ENCODE measurements at places on chromosomes 5 and 9.

- DNase-seq: peak; percentile 13
Observed at GRCh38 chr9:130220352-130220751, 45.2 kb upstream of the HMCN2 start.

DNA sequence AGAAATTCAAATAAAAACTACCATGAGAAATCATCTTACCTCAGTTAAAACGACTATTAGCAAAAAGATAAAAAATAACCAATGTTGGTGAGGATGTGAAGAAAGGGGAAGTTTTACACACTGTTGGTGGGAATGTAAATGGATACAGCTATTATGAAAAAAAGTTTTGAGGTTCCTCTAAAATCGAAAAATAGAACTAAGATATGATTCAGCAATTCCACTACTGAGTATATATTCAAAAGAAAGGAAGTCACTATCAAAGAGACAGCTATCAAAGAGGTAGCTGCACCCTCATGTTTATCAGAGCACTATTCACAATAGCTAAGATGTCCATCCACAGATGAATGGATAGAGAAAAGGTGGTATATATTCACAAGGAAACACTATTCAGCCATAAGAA, 1888.4 kb downstream of the MAT2B start:
- DNase-seq: no peak

DNA sequence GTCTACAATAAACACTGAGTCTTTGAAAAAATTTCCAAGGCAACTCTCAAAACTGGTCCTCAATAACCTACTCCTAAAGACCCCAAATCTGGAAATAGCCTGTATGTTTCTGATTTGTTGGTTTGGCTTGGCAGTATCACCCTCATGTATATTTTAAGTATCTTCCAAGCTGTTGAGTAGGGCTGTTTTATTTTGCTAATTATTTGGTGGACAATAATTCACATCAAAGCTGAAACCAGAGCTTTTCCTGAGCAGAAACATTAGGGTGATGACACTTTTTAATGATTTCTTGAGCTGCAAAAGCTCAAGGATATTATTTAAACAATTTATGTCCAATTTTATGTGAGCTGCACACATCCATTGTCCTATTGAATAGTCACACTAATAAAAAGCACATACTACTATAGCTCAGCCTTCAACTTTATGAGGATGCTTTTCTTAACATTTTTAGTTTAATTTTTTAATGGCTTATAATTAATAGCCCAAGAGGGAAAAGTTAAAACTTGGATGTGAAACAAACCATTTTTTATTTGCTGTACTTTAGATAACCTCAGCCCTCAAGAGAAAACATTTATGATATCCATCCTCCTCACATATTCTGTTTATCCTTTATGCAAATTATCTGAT, 393.1 kb downstream of the TAF11L14 start:
- no peak for DNase-seq

DNA sequence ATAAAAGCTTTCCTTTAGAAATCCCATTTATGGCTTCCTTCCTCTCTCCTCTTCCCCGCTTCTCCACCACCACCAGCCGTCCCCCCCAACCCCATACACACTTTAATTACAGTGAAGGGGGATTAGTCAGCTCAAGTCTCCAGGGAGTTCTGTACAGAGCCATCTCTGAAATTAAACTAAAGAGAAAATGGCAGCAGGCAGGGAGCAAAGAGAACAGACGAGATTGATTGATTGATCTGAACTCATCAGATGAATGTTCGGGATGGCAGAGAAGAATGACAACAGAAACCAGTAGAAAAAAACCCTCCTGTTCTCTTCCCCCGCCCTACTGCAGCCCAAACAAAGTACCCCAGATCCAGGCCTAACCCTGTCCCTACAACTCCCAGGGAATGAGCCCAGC, 241.7 kb upstream of the PANK3 start:
- DNase-seq: no peak

DNA sequence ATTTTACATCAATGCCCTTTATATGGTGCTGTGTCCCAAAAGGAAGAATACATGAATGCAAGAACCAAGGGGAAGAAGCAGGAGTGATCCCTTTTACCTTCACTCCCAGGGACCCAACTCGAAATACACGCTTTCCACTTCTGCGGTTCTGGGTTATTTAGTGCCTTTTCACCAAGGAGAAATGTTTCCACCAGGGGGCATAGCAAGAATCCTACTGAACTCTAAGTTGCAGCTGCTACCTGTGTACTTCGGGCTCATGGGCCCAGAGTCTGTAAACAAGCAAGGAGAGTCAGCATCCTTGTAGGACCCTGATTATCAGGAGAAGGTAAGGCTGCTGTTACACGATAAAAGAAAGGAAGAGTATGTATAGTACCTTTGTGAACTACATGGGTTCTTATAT, 45.7 kb downstream of the DPYSL3 start:
- no peak for DNase-seq

- DNase-seq: no peak
Observed at GRCh38 chr5:4306057-4306456, 710.4 kb downstream of the IRX1 start.

DNA sequence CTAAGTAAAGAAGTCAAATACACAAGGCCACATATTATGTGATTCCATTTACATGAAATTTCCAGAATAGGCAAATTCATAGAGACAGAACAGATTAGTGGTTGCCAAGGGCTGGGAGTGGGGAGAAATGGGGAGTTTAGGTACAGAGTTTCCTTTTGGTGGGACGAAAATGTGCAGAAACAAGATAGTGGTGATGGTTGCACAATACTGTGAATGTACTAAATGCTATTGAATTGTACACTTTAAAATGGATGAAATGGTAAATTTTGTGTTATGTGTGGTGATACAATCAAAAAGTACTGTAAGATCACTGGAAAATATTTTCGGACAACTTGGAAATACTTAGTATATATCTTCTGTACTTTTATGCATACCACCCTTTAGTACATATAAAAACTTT, 15.0 kb downstream of the ECM2 start:
- no peak for DNase-seq

DNA sequence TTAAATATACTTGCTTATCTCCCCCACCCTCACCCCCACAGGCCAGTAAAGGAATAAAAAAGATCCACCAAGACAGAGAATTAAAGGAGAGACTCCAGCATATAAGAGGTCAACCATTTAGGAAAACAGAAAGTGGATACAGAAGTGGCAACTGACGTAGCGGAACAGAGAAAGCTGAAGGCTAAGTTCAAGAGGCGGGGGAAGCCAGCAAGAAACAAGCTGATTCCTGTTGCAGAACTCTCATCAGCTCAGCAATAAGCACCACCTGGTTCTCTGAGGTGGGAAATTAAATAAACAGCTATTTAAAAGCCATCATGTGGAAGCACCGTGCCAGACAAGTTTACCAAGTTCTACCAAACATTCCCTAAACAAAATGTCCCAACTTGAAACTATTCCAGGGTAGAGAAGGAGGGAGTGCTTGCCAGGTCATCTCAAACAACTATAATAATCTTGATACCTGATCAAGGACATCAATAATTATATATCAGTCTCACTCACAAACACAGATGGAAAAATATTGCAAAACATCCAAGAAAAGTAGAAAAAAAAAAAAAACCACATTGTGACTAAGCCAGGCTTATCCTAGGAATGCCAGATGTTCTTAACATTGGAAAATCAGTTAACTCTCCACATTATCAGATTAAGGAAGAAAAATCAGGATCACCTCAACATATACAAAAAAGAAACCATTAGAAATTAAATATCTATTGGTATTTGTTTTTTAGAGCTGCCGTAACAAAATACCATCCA, 7.3 kb upstream of the ARL15 start:
- DNase-seq: no peak

- no peak for DNase-seq
Observed at GRCh38 chr5:8727396-8727795, 818.5 kb downstream of the SEMA5A start.

GRCh38 chr9:88980740-88981203, 10.5 kb upstream of the S1PR3 start:
- DNase-seq: peak; percentile 68

GRCh38 chr5:115470921-115471320, 73.7 kb downstream of the FEM1C start:
- peak; percentile 76 for DNase-seq

DNA sequence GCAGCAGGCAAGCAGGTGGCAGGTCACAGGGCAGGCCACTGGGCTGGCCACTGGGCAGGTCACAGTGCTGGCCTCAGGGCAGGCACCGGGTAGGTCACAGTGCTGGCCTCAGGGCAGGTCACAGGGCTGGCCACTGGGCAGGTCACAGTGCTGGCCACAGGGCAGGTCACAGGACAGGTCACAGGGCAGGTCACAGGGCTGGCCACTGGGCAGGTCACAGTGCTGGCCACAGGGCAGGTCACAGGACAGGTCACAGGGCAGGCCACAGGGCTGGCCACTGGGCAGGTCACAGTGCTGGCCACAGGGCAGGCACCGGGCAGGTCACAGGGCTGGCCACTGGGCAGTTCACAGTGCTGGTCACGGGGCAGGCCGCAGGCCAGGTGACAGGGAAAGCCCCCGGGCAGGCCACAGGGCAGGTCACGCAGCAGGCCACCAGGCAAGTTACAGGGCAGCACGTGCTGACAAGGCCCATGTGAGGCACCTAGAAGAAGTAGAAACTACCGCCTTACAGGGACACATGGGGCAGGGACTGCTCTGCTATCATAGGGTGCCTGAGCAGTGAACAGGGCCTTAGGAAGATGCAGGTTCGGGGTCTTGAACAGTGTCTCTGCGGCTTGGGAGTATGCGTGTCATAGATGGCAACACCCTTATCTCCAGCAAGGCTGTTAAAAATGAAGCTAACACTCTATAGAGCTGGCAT, 18.6 kb upstream of the MED10 start:
- DNase-seq: no peak

GRCh38 chr5:126044931-126045565, 378.2 kb upstream of the GRAMD2B start:
- DNase-seq: no peak

GRCh38 chr5:133254803-133255202, 203.0 kb downstream of the HSPA4 start:
- DNase-seq: no peak

DNA sequence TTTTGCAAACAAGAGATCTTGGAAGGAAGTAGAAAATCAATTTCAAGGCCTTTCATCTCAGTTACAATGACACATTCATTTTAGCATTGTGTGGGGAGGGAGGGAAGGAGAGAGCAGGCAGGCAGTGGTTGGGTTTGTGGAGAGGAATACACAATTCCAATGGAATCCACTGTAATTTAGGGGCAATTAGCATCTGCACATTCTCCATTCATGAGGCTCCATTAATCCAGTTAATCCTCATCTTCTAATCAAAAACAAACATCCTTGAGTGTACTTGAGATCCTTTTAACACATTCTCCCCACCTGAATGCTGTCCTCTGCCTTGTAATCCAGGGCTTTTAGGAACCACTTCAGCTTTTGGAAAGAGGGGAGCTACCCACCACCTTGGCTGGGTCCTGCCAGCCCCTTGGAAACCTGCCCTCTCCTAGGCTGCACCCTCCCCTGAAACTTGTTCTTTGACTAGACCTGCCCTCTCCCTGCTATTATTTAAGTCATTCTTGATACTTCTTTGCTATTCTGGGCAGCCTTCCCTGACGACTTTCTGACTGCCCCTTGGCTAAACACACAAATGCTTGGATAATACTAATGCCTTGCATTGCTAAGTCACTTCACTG, 271.2 kb downstream of the SLIT3 start:
- no peak for DNase-seq

DNA sequence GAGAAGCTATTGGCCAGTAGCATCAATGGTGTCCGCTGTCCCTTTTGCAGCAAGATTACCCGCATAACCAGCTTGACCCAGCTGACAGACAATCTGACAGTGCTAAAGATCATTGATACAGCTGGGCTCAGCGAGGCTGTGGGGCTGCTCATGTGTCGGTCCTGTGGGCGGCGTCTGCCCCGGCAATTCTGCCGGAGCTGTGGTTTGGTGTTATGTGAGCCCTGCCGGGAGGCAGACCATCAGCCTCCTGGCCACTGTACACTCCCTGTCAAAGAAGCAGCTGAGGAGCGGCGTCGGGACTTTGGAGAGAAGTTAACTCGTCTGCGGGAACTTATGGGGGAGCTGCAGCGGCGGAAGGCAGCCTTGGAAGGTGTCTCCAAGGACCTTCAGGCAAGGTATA, 10.8 kb downstream of the TRIM32 start:
- no peak for DNase-seq

DNA sequence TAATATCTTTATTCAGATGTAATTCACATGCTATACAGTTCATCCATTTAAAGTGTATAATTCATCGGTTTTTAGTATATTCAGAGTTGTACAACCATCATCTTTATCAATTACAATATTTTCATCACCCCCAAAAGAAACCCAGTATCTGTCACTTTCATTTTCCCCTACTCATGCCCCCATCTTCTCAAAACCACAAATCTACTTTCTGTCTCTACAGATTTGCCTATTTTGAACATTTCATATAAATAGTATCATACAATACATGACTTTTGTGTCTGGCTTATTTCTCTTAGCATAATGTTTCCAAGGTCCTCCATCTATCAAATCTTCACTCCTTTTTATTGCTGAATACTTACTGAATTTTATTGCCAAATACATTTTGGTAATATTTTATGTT, 305.1 kb upstream of the SGCD start:
- no peak for DNase-seq

DNA sequence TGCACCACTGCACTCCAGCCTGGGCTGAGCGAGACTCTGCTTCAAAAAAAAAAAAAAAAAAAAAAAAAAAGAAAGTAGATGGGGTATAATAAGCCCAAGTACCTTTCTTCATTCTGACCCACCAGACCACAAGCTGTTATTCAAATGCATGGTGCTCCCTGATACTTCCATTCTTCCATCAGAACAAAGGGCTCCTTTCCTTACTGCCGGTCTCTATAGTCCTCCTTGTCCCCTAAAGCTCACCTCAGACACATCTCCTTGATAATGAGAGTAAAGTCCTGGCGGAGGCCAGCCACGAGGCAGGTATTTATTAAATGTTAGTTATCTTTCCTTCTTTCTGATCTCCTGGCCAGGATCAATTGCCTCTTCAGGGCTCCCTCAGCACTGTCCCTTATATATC, 162.5 kb downstream of the RAB3C start:
- no peak for DNase-seq

GRCh38 chr5:27234916-27235315, 196.5 kb upstream of the CDH9 start:
- no peak for DNase-seq

DNA sequence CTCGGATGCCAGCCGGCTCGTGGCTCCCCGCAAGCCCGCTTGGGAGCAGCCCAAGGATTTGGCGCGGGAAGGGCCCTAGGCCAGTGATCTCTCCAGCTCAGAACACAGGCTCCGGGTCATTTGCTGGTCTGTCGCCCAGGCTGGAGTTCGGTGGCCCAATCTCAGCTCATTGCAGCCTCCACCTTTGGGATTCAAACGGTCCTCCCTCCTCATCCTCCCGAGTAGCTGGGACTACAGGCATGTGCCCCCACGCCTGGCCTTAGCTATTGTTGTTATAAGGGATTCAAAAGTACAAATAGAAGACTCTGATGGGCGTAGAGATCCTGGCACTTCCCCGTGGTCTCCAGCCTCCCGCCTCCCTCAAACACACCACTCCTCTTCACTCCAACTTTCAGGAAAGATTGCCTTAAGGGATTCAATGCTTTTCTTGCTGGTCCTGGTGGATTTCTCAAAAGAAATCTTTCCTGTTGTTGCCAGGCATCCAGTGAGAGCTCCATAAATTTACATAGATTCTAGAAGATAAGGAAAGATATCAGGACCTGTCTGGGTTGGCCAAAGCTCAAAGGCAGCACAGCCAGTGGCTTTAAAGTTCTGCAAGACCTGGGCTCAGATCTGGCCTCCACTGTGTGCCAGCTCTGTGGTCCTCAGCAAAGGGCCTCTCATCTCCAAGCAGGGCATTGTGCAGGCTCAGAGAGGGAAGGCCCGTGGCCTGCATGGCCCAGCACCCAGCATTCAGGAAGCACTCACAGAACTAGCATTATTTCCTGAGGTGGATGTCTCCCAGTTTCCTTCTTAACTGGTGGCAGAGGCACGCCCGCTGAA, 1.0 kb downstream of the AIF1L start:
- no peak for DNase-seq
